ENCODE measurements at places on chromosomes 13 and 19. TPM values are rescaled to one million over a fixed set of nuclear protein-coding genes. Genes with fewer than 3 reads are reported as not detected.

The LIM2 gene
- not detected for total RNA-seq

The WDR88 gene
- total RNA-seq: not detected

The FCAR gene
- total RNA-seq: not detected

The CBARP gene
- 0.81 TPM for total RNA-seq

The RFPL4A gene
- total RNA-seq: 2.3 TPM

The SPACA4 gene
- not detected for total RNA-seq

The PLVAP gene
- 11.8 TPM for total RNA-seq

The FXYD7 gene
- not detected for total RNA-seq

Data from bladder microvascular endothelial cell (primary cell).